Activated CD8-positive, alpha-beta T cell treated with anti-CD3 and anti-CD28 coated beads for 36 hours (primary cell): ENCODE measurements at places on chromosomes 13 and 19. TPM values are rescaled to one million over a fixed set of nuclear protein-coding genes. Genes with fewer than 3 reads are reported as not detected.

GRCh38 chr13:107900775-107901174, 314.6 kb downstream of the LIG4 start:
- H3K27ac ChIP-seq = no peak overlapping the region
- H3K27me3 ChIP-seq = no peaks in the 10 kb centered on the region
- DNase-seq = no peak
- H3K4me1 ChIP-seq = no peaks in the 10 kb centered on the region
- no peaks in the 10 kb centered on the region for H3K36me3 ChIP-seq
- H3K4me3 ChIP-seq = no peak overlapping the region

RPS28 gene
- 2,492 TPM for total RNA-seq

DNA sequence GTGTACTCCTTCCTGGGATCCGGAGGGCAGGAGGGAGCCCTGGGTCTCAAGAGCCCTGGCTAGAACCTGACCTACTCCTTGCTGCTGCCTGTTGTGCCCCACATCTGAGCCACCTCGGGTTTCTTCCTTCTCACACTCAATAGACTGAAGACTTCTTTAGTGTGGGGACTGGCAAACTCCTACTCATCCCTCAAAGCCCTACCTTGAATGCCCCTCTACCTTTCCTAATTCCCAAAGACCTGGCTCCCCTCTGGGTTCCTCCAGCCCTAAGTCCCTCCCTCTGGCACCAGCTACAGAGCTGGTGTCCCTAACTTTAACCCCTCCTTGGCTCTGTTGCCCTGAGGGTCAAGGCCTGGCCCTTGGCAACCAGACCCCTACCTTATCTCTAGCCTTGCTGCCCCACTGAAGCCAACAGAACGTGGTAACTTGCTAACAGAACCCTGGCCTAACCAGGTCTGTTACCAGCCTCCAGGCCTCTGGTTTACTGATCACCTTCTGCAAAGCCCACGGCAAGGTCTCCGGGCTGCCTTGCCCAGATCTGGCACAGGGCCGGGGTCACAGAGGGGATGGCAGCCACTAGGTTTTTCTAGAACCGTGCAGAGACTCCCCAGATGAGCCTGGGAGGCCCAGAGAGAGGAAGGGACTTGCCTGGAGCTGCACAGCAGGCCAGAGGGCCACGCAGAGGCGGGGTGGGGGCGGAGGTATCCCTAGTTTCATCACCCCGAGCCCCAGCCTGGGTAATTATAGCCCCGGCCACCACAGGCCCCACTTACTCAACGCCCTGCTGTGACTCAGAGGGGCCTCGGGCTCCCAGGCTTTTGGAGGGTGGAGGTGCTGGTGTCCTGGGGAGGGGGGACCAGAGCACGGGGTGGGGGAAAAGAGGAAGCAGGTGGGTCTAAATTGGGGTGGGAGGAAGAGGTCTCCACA, 15.3 kb downstream of the ZBTB7A start:
- peaks cover 51% of the 10 kb centered on the region for H3K36me3 ChIP-seq
- H3K27me3 ChIP-seq = no peaks in the 10 kb centered on the region
- peaks cover 40% of the 10 kb centered on the region for H3K4me1 ChIP-seq
- no peak overlapping the region for H3K4me3 ChIP-seq
- H3K27ac ChIP-seq = peak overlapping the region; percentile 84

NANOS3 gene
- 0.56 TPM for total RNA-seq

DNA sequence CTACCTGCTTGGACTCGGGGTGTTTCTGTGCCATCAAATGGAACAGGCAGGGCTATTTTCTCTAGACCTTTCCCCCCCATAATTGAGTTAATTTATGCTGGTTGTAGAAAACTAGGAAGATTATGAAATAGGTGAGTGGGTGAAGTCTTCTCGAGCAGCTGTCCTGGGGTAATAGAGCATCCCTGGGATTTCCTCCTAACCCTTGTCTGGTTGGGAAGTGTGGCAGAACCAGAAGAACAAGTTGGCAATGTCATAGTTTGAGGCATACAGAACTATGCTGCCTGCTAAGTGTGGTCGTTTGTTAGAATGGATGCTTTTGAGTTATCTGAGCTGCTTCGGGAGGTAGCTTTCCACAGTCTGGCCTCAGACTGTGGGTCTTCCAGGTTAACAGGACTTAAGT, 3.7 kb downstream of the GATAD2A start:
- H3K4me1 ChIP-seq = peaks cover 81% of the 10 kb centered on the region
- H3K27me3 ChIP-seq = no peaks in the 10 kb centered on the region
- DNase-seq = no peak

GRCh38 chr19:32316034-32316433, 29.4 kb upstream of the ZNF507 start:
- no peak for DNase-seq
- H3K4me3 ChIP-seq = no peak overlapping the region
- no peaks in the 10 kb centered on the region for H3K36me3 ChIP-seq

DNA sequence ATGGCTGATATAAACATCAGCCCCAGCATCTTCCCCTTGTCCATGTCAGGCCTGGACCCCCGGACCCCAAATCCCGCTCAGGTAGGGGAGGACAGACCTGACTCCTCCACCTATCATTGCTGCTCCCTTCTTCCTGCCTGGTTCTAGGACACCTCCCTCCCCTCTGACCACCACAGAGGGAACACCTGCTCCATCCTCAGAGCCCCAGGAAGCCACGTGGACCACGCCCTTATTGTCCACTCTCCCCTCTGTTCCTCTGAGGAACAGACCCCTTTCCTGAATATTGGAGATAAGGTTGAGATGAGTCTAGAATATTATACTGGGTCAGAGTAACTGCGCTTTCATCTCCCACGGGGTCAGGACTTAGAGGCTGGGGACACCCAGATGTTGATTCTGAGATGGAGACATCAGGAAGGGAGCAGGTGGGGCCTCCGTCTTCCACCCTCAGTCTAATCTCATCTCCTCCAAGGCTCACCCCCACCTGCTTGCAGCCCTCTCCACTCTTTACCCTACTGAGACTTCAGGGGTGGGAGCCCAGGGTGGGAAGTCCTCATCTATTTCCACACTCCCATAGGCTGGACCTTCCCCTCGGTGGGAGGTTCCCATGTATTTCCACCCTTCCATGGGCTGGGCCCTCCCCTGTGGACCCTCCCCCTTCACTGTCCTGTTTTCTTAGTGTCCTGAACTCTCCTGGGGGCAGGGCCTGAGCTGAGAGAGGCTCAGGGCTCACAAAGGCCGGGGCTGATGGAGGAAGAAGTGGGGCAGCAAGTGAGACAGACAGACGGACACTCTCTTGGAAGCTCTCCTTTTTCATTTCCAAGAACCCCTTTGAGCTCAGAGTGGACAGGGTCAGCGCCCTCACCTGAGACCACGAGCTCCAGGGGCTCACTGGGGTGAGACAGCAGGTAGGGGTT, 2.7 kb downstream of the LILRA4 start:
- H3K4me3 ChIP-seq = no peak overlapping the region
- H3K4me1 ChIP-seq = no peaks in the 10 kb centered on the region
- peaks cover 4% of the 10 kb centered on the region for H3K27me3 ChIP-seq

MADCAM1 gene
- total RNA-seq = 0.20 TPM

DNA sequence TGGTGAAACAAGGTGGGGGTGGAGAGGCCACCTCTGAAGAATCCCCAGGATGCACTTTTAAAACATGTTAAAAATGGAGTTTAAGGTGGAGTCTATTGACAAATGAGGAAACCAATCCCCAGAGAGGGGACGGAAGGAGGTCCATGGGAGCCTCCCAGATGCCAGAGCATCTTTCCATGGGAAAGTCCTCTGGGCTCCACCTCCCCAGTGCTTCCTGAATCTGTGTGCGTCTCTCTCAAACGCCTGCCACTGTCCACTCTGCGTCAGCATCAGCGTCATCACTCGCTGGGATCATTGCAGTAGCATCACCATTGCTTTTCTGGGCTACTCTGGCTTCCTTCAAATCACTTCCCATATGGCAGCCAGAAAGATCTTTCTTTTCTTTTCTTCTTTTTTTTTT, 6.2 kb downstream of the GPR4 start:
- DNase-seq = no peak
- peaks cover 26% of the 10 kb centered on the region for H3K4me1 ChIP-seq
- H3K27me3 ChIP-seq = peaks cover 64% of the 10 kb centered on the region
- no peak overlapping the region for H3K4me3 ChIP-seq
- H3K27ac ChIP-seq = no peak overlapping the region
- no peaks in the 10 kb centered on the region for H3K36me3 ChIP-seq

TTYH1 gene
- total RNA-seq = 0.70 TPM

DNA sequence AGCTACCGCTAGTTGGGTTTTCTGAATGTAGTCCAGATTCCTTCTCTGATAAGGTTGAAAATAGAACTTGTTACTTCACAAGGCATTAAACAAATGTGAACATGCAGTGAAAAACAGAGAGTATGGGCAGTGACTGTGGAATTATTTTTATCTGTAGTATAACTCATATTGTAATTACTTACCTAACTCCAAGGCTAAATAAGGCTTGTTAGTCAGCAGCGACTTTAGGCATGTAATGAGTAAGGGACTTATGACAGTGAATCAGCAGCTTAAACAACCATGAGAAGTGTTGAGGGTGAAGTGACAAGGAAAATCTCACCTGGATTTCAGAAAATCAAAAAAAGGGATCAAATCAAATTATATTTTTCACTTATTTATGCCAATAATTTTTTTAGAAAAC, 1719.5 kb upstream of the MIR17HG start:
- H3K27me3 ChIP-seq = no peaks in the 10 kb centered on the region
- no peaks in the 10 kb centered on the region for H3K36me3 ChIP-seq
- H3K4me1 ChIP-seq = no peaks in the 10 kb centered on the region

DNA sequence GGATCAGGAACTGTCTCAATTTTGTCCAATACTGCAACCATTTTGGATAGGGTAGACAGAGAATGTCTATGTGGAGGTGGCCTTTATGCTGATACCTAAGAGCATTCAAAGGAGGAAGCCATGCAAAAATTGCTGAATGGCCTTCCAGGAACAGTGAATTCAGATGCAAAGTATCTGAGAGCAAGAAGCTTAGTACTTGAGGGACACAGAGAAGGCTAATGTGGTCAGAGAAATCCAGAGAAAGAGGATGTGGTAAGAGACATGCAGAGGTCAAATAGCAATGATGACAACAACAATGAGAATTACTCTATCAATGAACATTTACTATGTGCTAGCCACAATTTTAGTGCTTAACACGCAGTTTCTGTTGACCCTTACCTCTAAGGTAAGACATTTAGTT, 785.6 kb upstream of the KLHL1 start:
- no peaks in the 10 kb centered on the region for H3K27me3 ChIP-seq
- no peaks in the 10 kb centered on the region for H3K4me1 ChIP-seq
- no peak for DNase-seq
- H3K4me3 ChIP-seq = no peak overlapping the region
- H3K36me3 ChIP-seq = no peaks in the 10 kb centered on the region

SLITRK6 gene
- not detected for total RNA-seq

DNA sequence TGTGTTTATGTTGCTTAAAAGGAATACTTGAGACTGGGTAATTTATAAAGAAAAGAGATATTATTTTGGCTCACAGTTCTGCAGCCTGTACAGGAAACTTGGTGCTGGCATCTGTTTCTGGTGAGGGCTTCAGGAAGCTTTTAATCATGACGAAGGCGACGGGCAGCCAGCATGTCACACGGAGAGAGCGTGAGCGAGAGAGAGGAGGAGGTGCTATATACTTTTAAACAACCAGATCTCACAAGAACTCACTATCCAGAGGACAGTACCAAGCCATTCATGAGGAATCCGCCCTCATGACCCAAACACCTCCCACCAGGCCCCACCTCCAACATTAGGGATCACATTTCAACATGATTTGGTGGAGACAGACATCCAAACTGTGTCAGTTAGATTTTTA, 163.4 kb upstream of the TSC22D1 start:
- no peaks in the 10 kb centered on the region for H3K36me3 ChIP-seq
- no peak overlapping the region for H3K27ac ChIP-seq
- no peaks in the 10 kb centered on the region for H3K4me1 ChIP-seq
- H3K27me3 ChIP-seq = no peaks in the 10 kb centered on the region
- H3K4me3 ChIP-seq = no peak overlapping the region

URAD gene
- total RNA-seq = not detected

DNA sequence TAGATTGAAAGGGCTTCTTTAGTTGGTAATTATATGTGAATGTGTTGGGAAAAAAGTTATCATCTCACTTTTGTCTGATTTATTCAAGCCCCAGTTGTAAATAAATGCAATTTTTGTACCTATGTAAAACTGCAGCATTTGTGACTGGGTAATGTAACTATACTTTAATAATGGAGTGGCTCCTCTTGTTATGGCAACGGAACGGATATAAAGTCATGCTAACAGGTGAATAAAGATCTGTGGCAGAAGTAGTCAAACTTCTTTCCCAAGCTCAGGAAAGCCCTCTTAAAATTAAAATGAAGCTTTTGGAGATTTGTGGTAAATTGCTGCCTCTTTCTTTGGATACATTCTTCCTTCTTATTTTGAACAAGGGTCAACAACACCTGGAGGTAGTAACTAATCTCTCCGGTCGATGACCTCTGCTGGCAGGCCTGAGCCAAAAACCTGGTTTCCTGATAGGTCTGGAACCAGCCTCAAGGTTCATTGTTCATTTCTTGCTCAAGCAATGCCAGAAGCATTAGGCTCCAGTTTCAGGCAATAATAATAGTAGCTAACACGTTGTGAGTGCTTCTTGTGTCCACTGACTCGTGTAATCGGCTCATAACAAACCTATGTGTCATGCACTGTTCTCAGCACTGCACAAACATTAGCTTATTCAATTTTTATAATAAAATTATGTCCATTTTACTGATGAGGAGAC, 313.4 kb upstream of the DACH1 start:
- no peak overlapping the region for H3K27ac ChIP-seq
- H3K4me1 ChIP-seq = no peaks in the 10 kb centered on the region
- no peaks in the 10 kb centered on the region for H3K36me3 ChIP-seq
- no peak overlapping the region for H3K4me3 ChIP-seq
- DNase-seq = no peak

DNA sequence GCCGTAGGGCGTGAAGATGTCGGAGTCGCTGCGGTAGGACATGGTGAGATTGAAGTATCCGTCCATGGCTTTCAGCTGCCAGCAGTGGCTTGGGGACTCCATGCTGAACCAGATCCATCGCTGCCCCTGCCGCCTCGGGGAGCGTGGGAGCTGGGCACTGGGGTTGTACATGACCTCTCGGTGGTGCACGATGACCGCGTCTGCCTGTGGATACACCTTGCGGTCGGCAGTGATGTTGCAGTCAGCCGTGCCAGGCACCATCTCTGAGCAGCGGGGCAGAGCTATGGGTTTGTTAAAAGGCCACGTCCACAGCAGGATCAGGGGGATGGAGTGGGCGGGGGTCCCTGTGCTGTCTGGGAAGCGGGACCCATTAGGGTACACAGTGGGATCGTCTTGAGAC, 7.4 kb downstream of the FUT6 start:
- no peaks in the 10 kb centered on the region for H3K27me3 ChIP-seq
- peaks cover 4% of the 10 kb centered on the region for H3K4me1 ChIP-seq
- no peak overlapping the region for H3K27ac ChIP-seq

- H3K36me3 ChIP-seq = no peaks in the 10 kb centered on the region
- H3K4me1 ChIP-seq = peaks cover 22% of the 10 kb centered on the region
- H3K27ac ChIP-seq = peak overlapping the region; percentile 50
- peaks cover 2% of the 10 kb centered on the region for H3K27me3 ChIP-seq
- DNase-seq = peak; percentile 48
These were observed 342.7 kb downstream of the COG6 start for GRCh38 chr13:39998166-39998565.

- H3K4me3 ChIP-seq = no peak overlapping the region
- peak; percentile 53 for DNase-seq
- H3K36me3 ChIP-seq = no peaks in the 10 kb centered on the region
- no peaks in the 10 kb centered on the region for H3K27me3 ChIP-seq
These were observed 76.2 kb upstream of the TNFSF11 start for GRCh38 chr13:42497798-42498197.

DOHH gene
- 15.7 TPM for total RNA-seq
